ENCODE measurements at places on chromosomes 13 and 19. TPM values are rescaled to one million over a fixed set of nuclear protein-coding genes. Genes with fewer than 3 reads are reported as not detected.
A peak's percentile ranks its signal among the peaks of the same experiment; 100 is the strongest.

Gene HCST
- 218 TPM for total RNA-seq

Gene IGSF23
- total RNA-seq = not detected

Gene ZNF304
- 7.9 TPM for total RNA-seq

Gene ZNF99
- total RNA-seq = not detected

Gene HS6ST3
- total RNA-seq = not detected

Gene ZNF700
- 20.4 TPM for total RNA-seq

Gene ZNF561
- total RNA-seq = 27.0 TPM

Gene ZNF486
- 7.3 TPM for total RNA-seq

Gene LRRC25
- not detected for total RNA-seq

DNA sequence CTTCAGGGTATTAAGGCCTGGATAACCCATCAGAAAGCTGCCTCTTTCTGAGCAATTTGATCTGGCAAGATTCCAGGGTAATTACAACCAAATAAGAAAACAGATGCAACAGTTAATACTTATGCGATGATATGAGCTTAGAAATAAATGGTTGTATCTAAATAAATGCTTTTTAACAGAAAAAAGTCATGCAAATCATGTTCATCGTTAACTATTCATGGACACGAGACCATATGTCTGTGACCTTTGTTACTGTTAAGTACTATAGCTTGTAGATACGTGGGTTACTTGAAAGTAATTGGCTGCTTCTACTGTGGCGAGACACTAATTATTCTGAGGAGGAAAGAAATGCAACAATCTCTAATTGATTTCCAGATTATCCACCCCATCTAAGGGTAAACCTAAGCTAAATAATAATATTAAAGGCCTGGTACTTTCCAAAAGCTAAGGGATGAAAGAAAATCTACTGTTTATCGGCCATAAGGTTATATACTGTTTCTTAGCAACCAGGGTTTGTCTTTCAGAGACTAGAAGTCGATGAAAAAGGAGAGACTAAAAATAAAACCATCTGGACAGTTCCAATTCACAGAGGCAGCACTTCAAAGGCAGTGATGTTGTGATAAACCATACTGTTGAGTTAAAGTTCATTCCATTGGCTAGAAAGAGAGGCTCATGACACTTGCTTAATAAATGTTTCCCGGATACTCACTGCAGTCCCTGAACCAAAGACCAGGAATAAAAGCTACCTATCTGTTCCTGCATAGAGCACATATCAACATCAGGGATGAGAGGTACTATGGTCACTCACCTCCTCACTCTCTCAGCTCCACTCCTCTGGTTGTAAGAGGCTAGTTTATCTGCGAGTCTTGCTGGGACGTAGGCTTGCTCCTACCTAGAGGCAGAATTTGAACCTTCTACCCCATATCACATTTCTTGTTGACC, 1.5 kb downstream of the EPSTI1 start:
- H3K36me3 ChIP-seq = peaks cover 47% of the 10 kb centered on the region
- H3K27ac ChIP-seq = peak overlapping the region; percentile 99
- no peaks in the 10 kb centered on the region for H3K27me3 ChIP-seq
- H3K4me3 ChIP-seq = peak overlapping the region; percentile 96

GRCh38 chr19:48458016-48458415, 2.6 kb downstream of the KCNJ14 start:
- no peaks in the 10 kb centered on the region for H3K27me3 ChIP-seq
- H3K36me3 ChIP-seq = peaks cover 17% of the 10 kb centered on the region
- peaks cover 3% of the 10 kb centered on the region for H3K4me1 ChIP-seq
- DNase-seq = no peak
- no peak overlapping the region for H3K4me3 ChIP-seq

DNA sequence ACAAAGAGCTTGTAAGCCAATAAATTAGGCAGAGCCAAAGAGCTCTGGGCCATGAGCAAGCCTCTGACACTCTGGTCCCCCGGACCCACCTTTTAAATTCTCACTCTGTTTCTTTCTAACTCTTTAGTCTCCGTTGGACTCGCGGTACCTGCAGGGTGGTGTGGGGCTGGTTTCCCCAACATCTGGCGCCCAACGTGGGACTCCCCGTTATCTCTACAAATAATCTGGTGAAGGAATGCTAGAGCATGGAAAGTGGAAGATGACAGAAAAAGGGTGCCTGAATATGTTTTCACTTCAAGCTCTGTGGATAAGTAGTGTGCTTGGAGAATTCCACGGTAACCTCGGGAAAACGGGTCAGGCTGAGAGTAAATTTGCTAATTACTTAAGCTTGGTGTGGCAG, 36.5 kb upstream of the CYP2B6 start:
- no peak overlapping the region for H3K27ac ChIP-seq
- DNase-seq = no peak
- H3K4me3 ChIP-seq = no peak overlapping the region
- H3K4me1 ChIP-seq = no peaks in the 10 kb centered on the region
- H3K36me3 ChIP-seq = peaks cover 8% of the 10 kb centered on the region

DNA sequence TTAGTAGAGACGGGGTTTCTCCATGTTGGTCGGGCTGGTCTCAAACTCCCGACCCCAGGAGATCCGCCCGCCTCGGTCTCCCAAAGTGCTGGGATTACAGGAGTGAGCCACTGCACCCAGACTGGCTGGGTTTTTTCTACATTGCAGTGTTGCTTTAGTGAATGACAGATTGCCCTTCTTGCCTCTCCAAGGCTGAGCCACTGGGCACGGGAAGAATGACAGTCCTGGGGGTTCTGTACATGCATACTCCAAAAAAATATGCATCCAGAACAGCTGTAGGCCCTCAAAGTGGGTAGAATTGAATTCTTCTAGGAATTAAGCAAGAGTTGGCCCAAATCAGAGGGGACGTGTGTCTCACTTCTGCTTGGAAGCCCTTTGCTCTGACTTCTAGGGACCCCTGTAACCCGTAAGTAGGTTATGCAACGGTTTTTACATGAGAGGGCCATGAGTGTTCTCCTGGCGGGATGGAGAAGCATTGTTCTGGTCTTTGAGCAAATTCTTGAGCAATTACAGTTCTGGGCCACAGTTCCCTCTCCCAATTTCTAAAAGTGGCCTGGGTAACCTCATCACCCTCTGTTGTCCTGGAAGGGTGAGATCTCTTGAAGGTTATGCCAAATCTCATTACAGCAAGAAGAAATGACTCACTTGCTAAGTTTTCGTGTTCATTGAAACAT, 3.6 kb downstream of the ACTN4 start:
- peak overlapping the region; percentile 41 for H3K4me3 ChIP-seq
- H3K4me1 ChIP-seq = peaks cover 78% of the 10 kb centered on the region
- DNase-seq = no peak

DNA sequence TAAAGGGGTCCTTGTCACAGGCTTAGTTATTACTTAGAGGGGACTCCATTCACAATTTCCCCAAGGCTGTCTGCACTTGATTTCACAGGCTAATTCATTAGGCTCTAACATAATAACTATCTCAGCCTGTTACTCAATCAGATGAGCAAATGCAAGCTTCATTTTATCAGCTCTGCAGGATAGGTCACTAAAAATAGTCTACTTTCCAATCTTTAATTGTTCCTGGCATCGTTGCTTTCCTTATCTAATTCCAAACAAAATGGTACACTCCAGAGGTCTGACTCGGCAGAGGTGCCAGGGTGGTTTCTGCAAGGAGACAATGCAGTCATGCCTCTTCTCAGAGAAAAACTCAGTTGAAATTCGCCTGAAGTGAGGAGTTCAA, 69.7 kb upstream of the SLC15A1 start:
- DNase-seq = no peak
- no peak overlapping the region for H3K4me3 ChIP-seq
- H3K4me1 ChIP-seq = peaks cover 8% of the 10 kb centered on the region
- peaks cover 49% of the 10 kb centered on the region for H3K36me3 ChIP-seq
- no peak overlapping the region for H3K27ac ChIP-seq
- no peaks in the 10 kb centered on the region for H3K27me3 ChIP-seq

DNA sequence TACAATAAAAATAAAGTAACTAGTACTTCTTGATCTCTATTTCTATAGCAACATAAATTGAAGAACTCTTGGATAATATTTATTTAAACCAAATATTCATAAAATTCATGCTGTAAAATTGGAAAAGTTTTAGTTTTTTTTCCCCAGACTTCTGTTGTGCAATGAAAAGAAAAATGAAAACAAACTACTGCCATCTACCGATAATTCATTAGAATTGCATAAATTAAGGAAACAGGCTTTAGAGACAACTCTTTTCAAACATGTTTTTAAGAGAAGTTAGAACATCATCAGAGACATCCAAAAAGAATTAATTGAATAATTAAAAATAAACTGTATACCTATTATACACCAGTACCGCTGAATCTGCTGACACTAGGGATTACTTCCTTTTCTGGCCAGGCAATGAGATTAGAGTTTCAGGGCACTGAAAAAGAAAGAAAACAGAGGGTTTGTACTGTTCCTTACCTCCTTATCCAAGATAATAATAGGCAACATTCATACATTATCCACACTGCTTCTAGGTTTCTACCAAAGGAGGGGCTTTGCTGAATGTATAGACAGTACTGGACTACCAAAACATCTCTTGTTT, 4.9 kb downstream of the CCDC122 start:
- peaks cover 15% of the 10 kb centered on the region for H3K4me1 ChIP-seq
- no peak overlapping the region for H3K27ac ChIP-seq
- H3K36me3 ChIP-seq = no peaks in the 10 kb centered on the region
- no peak overlapping the region for H3K4me3 ChIP-seq
- DNase-seq = no peak
- H3K27me3 ChIP-seq = peaks cover 3% of the 10 kb centered on the region

DNA sequence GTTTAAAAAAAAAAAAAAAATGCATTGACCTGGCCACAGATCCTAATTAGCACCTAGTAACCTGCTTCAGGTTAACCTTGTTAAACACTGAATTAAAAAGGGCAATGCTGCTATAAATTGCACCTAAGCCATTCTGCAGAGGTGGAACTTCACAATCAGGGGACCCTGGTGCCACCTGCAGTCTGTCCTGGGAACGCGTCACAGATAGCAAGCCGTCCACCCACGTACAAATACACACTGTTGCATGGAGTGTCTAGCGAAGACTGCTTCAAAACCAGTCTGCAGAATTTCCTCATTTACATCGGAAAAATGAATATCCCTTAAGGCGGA, 169.3 kb downstream of the COL4A1 start:
- H3K4me1 ChIP-seq = peaks cover 16% of the 10 kb centered on the region
- DNase-seq = peak; percentile 33
- no peaks in the 10 kb centered on the region for H3K36me3 ChIP-seq
- peaks cover 61% of the 10 kb centered on the region for H3K27me3 ChIP-seq

DNA sequence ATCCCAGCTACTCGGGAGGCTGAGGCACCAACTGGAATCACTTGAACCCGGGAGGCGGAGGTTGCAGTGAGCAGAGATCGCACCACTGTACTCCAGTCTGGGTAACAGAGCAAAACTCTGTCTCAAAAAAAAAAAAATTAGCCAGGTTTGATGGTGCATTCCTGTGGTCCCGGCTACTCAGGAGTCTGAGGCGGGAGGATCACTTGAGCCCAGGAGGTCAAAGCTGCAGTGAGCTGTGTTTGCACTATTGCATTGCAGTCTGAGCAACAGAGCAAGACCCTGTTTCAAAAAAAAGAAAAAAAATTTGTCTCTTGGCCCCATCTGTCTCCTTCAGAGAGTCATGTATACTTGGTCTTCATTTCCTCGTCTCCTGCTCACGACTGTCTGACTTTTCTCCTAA, 1.6 kb downstream of the CCDC97 start:
- H3K27me3 ChIP-seq = no peaks in the 10 kb centered on the region
- no peak for DNase-seq
- H3K27ac ChIP-seq = peak overlapping the region; percentile 45
- H3K4me3 ChIP-seq = peak overlapping the region; percentile 98

DNA sequence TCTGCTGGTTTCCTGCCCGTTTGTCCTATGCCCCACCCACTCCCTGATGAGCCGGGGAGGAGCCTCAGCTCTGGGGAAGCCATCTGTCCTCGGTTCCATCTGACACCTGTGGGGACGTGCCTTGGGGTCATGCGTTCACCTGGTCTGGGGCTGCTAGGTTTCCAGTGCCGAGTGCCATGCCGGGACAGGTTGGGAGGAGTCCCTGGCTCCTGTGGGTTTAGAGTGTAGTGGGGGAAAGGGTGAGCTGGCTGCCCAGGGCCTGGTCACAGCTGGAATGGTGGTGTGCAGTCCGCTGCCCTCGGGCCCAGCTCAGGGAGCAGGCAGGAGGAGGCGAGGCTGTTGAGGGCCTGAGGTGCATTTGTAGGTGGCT, 2.5 kb downstream of the KDM4B start:
- H3K36me3 ChIP-seq = peaks cover 10% of the 10 kb centered on the region
- peak; percentile 53 for DNase-seq
- H3K4me3 ChIP-seq = peak overlapping the region; percentile 86
- H3K4me1 ChIP-seq = peaks cover 37% of the 10 kb centered on the region
- H3K27me3 ChIP-seq = no peaks in the 10 kb centered on the region

- no peak overlapping the region for H3K27ac ChIP-seq
- H3K4me1 ChIP-seq = no peaks in the 10 kb centered on the region
- no peak for DNase-seq
- H3K27me3 ChIP-seq = no peaks in the 10 kb centered on the region
- no peak overlapping the region for H3K4me3 ChIP-seq
These were observed 587.3 kb downstream of the EFNB2 start for GRCh38 chr13:105948143-105948542.

DNA sequence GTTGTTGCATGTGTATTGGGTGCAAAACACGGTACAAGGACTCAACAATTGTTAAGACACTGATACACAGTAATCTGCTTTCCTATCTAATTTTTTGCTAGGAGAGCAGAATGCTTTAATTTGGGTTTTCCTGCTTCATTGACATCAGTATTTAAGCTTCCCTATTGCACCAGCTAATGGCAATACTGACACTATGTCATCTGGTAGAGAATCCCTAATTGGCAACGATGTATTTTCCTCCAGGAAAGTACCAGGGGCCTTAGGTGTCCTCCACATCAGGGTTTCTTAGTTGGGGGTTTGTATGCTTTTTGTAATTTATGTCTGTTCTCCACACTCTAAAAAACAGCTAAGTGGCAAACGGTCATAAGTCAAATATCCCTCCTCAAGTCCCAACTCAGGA, 76.5 kb upstream of the FRY start:
- no peak overlapping the region for H3K4me3 ChIP-seq
- DNase-seq = no peak
- H3K27me3 ChIP-seq = peaks cover 2% of the 10 kb centered on the region
- H3K4me1 ChIP-seq = peaks cover 14% of the 10 kb centered on the region
- peaks cover 2% of the 10 kb centered on the region for H3K36me3 ChIP-seq
- no peak overlapping the region for H3K27ac ChIP-seq

GRCh38 chr19:5487222-5487621, 32.0 kb downstream of the ZNRF4 start:
- no peaks in the 10 kb centered on the region for H3K4me1 ChIP-seq
- no peak overlapping the region for H3K27ac ChIP-seq
- DNase-seq = no peak

DNA sequence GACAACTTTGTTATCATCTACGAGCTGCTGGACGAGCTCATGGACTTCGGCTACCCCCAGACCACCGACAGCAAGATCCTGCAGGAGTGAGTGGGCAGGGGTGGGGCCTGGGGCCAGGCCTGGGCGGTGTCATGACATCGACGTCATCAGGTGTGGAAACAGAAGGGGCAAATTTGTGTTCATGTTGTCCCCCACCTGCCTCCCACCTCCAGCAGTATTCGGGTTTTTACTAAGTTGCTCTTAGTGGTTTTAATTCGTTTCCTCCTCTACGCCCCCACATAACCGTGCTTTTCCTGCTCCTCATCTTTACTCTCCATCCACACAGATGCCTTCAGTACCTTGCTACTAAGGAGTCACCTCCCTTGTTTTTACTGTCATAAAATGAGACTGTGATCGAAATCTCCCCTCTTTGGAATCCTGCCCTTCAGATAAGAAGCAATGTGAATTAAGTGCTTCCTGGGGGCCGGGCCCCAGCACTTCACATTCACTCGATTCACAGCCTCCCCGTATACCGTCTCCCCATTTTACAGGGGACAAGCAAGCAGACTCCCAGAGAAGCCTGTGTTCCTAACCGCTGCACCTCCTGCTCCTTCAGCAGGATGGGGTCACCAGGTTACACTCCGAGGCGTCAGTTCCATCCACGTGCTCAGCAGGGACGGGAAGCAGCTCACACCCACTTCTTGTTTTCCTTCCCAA, 10.5 kb downstream of the AP1M1 start:
- no peaks in the 10 kb centered on the region for H3K27me3 ChIP-seq
- H3K36me3 ChIP-seq = peaks cover 78% of the 10 kb centered on the region
- no peak overlapping the region for H3K4me3 ChIP-seq
- H3K4me1 ChIP-seq = peaks cover 33% of the 10 kb centered on the region
